ENCODE measurements at places on chromosomes 2 and 18.

DNA sequence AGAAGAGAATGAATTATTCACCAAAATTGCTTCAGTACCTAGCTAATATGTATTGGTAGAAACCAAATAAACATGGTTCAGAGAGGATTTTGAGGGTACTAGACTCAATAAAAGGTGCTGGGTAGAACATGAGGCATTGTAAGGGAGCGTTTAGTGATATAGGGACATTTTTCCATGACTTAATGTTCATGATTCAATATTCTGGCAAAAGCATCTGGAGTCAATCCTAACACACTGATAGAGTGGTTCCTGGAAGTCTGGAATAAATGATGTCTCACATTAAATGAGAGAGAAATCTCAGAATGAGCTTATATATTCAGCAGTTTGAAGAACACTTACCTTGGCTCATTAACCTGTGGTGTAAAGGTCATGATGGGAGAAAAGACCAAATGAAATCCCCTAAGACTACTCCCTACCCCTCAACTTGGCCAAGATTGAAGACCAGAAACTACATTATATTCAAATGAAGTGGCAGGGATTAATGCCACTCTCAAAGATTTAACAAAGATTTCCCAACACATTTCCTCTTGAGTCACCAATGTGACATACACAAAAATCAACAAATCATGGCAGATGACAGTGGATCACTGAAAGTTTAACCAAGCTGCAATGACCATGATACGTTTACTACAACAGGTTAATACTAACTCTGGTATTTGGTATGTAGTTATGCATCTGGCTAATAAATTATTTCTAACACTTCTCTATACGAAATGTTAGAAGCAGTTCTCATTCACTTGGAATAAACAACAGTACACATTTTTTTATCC is 309.5 kb downstream of the SATB2 start:
- no peak for DNase-seq

DNA sequence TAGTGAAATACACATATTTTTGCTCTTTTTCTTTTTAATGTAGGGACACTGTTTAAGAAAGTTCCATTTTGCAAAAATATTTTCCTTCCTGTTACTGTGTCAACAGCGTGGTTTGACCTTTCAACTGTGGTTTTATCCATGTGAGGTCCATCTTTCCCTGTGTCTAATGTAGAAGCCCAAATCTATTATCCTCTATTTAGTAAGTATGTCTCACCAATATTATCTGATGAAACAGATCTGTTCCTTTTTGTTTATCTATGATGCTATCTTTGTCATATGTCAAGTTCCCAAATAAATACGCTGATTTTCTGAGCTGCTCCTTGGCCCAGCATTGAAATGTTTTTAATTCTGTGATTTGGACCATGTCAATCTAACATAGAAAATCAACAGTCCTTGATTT is 3.5 kb upstream of the ARHGAP15 start:
- DNase-seq: no peak

DNA sequence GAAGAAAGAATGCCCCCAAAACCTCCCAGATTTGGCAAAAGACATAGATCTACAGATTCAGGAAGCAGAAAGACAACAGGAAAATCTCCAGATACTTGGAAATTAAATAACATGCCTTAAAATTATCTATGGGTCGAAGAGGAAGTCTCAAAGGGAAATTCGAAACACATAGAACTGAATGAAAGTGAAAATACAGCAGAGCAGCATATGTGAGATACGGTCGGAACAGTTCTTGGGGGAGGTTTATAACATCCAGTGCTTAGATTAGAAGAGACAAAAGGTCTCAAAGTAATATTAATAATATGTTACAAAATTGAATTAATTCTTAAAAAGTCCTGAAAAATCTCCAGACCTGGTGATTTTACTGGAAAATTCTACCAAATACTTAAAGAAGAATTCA is 14.3 kb downstream of the KCNG2 start:
- no peak for DNase-seq

DNA sequence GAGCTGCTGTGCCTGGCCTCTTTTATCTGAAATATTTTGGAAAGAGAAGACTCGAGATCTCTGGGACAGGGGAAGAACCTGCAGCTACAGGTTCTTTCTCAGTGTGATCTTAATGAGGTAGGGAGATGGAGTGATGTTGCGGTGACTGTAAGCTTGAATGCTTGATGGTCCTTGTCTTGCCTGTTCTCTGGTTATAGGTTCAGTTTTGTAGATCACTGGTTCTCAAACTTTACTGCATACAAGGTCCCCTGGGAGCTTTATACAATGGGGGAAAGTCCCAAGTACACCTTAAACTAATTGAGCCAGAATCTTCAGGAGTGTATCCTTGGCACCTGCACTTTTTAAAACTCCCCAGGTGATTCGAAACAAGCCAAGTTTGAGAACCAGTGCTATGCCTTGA is 136.7 kb upstream of the CXCR4 start:
- DNase-seq: no peak

- DNase-seq: no peak
Measured at GRCh38 chr2:155825876-155826275, 506.6 kb downstream of the NR4A2 start.

GRCh38 chr2:74374509-74375205 is 5.5 kb downstream of the DCTN1 start:
- DNase-seq: no peak
